ENCODE measurements at places on chromosomes 12 and 14.

DNA sequence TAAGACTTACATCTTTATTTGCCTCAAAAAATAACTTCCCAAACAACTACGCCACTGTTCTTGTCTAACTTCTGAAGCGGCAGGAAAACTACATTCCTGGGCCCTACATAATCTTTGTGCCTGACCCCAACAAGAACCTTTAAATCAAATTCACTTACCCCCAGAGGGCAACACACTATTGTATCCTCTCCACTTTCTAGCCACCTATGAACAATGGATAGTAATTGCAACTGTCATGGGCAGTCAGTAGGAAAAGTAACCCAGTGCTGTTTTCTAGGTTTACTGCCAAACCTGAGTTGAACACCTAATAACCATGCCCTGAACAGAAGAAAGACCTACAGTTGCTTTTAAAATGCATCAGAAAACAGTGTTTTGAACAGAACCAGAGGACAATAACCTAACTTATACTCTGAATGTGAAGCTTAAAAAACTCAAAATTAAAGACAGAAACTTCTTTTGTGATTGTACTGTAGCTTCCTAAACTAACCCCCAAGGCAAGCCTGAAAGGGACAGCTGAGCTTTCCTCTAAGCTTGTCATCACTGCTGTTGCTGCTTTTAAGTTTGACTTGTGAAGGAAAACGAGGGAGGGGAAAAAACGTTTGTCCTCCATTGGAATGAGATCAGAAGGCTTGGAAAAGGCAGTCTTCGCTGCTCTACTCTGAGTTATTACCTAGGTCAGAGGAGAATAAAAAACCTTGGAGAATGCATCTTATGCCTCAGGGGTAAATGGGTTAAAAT, 195.7 kb downstream of the SOX5 start:
- DNase-seq, result no peak

GRCh38 chr14:64232095-64232838, 61.9 kb downstream of the ESR2 start:
- no peak for DNase-seq

- no peak for DNase-seq
These were observed 69.3 kb upstream of the IGF1 start for GRCh38 chr12:102549691-102550090.

GRCh38 chr12:71431991-71432390, 7.6 kb upstream of the LGR5 start:
- DNase-seq, result no peak

DNA sequence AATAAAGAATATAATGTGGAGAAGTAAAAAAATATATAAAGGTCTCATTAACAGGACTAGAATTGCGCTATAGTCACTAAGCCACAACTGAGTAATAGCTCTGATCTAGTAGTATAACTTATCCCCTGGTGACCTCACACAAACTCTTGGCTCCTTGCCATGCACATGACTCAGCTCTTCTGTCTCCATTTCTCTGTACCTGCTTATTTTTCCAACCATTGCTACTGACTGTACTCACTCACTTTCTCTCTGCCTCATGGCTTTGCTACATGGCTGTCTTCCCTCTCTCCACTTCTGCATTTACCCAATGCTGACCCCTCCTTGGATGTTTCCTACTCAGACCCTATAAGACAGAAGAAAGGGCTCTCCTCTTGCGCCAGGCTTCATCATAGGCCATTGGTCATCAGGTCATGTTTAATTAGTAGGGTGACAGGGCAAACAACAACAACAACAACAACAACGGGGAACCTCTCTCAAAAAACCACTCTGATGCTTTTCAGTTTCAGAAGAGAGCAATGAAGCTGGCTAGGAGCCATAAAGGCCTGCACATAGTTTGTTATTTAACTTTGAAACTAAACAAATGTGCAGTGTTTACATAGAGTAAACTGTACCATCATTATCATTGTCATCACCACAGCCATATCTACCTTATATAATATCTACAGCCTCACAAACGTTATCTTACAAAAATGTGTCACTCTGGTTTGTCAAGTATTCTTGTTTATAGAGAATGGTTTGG, 25.6 kb upstream of the KRAS start:
- peak; percentile 48 for DNase-seq

- DNase-seq, result no peak
These were observed 152.1 kb downstream of the ITPR2 start for GRCh38 chr12:26680727-26681455.

DNA sequence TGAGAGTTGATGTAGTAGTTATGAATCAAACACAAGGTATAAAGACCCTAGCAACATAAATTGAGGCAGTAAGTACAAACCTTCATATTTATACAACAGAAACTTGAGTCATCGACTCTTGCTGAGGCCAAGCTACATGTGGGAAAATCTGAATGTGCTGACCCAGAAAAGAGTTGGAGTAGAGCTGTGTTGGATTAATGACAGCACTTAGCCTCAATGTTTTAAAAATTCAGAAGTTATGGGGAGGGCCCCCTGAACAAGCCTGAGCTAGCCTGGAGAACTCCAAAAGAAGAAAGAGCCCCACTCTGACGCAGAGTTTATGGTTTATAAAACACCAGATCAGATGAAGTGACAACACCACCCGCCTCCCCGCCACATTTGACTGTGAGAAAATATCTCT, 100.0 kb downstream of the DUSP6 start:
- no peak for DNase-seq

DNA sequence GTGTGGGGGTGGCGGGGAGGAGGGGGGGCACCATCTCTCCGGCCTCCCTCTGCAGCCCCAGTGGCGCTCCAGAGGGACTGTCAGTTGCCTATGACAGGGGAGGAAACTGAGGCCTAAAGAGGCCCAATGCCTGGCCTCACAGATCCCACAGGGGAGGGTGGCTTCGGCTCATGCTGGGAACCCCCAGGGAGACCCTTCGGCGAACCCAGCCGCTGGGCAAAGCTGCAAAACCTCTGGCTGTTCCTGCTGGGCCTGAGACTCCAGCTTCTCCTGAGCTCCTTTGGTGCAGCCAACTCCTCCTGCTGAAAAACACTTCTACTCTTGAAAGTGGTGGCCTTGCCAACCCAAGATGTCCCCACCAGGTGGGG, 170.1 kb upstream of the RTL1 start:
- DNase-seq, result no peak

- no peak for DNase-seq
These were observed 28.6 kb downstream of the MAX start for GRCh38 chr14:65073605-65074201.

DNA sequence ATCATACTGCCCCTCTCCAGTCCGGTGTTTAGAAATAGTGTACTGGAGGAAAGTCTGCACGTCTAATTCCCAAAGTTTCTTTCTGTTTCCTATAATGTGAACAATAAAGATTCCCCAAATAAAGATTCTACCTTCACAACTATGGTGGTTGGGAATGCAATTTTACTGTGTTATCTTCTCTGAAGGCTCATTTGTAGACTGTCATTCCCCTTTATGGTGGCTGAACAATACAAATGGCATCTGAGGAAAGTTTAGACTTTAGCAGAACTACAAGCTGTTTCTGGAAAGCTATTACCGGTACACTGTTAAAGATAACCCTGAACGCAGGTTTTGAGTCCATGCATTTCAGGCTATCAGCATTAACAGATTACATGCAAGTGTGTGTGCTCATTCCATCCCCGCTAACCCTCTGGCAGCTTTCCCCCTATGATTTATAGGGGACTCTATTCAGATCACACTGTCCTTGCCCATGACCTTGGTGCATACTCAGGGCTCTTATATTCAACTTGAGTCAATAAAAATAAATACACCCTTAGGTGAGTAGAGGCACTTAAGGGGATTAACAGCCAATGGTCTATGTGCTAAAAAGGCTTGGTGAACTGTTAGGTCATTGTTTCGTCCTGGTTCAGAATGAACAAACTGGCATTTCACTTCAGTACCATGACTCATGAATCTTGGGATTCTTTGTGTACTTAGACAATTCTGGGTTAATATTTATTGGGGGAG, 60.7 kb upstream of the PYGL start:
- DNase-seq, result no peak

GRCh38 chr12:4701395-4702190, 18.6 kb upstream of the GALNT8 start:
- no peak for DNase-seq

GRCh38 chr12:11868027-11868426, 202.7 kb upstream of the BCL2L14 start:
- DNase-seq, result no peak

DNA sequence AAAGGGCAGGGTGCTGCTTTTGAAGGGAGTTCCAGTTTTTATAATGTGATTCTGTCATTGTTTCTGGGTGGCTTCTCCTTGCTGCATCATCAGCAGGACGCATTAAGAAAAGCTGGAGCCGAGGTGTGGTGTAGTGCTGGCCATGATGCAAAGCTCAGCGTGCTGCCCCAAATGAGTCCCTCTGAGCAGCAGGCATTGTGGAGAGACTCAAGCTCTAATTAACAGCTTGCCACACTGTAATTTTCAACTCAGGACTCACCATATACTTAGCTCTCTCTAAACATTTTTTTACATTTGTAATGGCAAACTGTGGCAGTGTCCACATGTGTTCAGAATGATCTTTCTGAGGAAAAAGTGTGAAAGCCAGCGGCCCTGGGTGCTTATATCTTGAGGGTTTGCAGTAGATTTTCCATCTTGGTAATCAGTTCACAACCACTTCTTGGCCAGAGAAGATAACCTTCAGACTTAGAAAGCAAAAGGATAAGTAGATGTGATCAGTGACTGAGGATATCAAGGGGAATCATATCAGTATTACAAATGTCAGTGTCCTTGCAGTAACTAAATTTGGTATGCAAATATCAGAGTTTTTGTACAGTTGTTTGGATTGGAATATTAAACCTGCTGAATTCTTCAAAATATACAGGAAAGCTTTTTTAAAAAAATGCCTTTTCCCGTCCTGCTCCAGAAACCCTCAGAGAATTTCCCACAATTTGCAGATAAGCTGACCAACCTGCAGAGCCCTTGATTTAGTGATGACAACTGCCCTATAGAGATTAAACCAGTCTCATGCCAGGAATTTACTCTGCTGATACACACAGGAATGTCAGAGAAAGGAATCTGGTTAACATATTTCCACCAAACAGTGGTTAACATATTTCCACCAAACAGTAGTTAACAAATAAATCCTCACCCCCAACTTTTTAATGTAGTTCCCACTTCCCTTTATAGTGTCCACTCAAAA, 63.6 kb downstream of the DAAM1 start:
- DNase-seq, result no peak

DNA sequence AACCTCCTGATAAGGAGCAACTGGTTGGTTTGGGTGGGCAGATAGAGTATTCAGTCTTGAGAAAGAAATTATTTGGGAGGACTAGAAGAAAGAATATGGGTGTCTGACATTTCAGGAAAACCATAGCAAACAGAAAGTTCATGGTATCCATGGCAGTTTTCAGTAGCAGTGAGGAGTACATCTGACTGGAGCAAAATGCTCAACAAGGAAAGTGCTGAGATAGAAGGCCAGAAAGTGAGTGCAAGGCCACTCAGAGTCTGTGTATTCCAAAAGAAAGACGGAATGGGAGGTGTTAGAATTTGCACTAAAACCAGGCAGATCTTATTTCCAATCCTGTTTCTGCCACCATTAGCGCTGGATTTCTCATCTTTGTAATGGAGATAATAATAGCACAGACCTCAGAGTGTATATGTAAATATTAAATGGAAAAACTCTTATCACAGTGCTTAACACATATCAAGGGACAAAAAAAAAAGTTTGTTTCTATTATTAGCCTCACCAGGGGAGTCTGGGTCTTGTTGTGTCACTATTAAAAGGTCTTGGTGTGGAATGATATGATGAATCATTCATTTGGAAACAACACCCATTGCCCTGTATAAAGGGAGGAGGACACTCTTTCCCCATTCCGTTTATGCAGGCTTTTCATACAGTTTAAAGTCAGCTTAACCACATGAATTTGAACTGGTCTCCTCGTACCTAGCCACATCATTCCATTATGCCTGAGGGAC, 349.8 kb downstream of the IPO8 start:
- no peak for DNase-seq

DNA sequence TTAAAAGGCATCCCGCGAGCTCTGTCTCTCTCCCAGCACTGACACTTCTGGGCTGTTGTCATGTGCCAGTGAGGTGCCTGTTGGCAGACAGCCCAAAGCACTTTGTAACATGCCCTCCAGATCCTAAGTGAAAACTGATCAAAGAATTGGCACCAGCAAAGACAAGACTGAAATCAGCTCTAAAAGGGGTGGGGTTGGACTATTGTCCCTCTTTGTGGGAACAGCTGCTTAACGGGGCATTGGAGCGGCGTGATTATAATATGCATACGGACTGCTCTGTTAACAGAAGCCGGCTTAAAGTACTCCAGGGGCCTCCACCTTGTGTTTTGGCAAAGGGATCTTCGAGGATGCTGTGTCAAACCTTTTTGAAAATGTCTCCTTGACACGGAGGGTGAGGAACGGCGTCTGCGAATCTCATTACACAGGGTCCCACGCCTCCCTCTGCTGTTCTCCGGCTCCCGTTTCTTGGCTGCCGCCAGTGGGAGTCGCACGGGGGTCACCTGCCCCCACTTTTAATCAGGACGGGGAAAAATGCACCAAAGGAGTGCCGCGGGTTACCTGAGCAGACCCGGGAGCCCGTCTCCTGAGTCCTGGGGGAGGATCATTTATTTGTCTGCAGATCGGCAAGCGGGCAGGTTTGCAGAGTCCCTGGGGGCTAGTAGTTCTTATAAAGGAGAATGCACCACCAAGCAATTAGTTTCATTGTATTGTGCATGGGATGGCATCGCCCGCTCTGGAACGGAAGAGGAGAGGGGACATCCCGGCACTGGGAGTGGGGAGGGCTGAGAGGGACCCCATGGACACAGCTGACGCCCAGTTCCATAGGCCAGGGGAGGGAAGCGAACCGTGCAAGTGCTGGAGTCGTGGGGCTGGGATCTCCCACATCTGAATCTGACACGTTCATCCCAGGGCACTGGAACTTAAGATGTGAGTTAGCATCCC, 44.3 kb downstream of the SPRING1 start:
- DNase-seq, result no peak

GRCh38 chr12:98901189-98901588, 256.1 kb downstream of the APAF1 start:
- no peak for DNase-seq

DNA sequence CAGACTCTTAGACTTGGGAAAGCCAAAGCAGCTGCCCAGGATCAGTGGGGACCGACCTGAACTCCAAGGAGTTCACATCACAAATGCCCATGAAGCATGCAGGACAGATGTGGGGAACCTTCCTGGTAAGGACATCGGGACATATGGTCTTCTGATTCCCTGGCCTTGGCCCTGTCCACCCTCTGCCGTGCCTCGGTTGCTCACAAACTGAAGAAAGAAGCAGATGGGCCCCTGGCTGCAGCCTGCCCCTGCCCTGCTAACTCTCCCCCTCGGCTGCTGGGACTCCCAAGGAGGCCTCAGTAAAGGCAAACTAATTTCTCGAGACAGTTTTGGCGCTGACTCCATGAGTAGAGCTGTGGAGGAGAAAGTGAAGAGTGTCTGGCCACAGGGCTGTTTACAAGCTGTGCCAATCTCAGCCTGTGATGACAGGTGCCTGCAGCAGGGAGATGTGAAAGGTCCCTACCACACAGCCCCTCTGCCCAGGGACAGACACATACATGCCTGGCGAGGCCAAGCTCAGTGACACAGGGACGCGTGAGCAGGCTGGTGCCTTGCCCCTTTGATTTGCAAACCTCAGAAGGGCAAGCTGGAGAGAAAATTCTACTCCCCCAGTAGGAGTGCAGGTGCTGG, 48.6 kb downstream of the ISCA2 start:
- no peak for DNase-seq
